ENCODE measurements at places on chromosomes 16 and 17.
A peak's percentile ranks its signal among the peaks of the same experiment; 100 is the strongest.

DNA sequence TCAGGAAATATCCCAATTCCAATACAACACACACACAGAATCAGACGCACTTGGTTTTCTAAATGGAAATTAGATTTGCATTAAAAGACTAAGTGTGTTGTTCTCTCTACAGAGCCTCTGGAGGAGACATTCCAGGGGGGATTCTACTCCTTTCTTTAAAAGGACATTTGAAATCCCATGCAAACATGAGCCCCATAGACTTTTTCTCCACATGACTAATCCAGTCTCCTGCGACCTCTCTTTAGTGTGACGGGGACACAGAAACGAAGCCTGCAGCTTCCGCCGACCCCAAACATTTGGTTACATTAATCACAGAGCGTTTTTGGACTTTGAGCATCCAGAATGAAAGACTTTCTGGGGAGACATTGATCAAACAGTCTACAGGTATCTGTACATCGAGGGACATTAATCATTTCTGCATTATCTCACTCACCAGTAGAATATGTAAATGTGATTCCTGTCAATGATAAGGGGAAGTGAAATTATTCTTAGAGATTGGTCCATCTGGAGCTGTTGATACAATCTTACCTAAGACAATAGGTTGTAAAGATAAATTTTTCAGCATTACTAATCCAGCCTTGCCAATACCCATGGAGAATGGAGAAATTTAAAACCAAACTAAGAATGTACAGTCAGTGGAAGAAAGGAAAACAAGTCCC is 103.4 kb upstream of the IRX3 start:
- no peak for DNase-seq

GRCh38 chr16:31352376-31353115 is 2.4 kb upstream of the ITGAX start:
- DNase-seq = no peak

DNA sequence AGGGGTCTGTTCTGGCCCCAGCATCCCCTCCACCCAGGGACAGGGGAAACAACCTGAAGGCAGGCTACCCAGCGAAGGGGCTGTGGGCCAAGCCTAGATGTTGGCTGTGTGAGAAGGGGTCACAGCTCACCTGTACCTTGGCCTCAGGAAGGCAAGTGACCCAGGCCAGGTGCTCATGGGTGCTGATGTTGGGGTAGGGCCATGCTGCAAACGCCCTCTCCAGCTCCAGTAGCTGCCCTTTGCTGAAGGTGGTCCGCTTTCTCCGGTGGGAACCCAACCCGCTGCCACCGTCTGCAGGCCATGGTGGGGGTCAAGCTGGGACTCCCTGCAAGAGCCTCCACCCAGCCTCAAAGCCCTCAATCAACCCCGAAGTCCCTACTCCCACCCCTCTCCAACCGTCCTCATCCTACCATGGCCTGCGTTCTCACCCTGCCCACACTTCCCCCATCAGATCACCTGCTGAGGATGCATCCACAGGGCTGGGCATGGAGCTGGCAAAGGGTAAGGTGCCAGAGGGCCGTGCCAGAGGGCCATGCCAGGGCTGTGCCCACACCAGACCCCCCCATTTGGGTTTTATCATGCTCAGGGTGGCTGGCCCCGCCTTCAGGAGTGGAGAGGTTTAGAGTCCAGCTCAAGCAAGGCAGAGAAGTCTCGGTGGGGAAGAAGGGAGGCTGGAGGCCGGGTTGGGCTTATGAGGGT is at the start of gene SEBOX:
SEBOX (minus strand) TSS at position 535 of the 699 bp plus-strand sequence; CDS start at position 487, 48 bp downstream.
- no peak for DNase-seq

- no peak for DNase-seq
These were observed 93.6 kb upstream of the NOG start for GRCh38 chr17:56499799-56500388.

GRCh38 chr16:86919078-86919477 is 340.7 kb downstream of the FOXL1 start:
- DNase-seq = no peak

GRCh38 chr16:54602666-54603065 is 316.1 kb upstream of the IRX3 start:
- DNase-seq = no peak

GRCh38 chr17:73228748-73229236 is 32.9 kb downstream of the CPSF4L start:
- peak; percentile 47 for DNase-seq

DNA sequence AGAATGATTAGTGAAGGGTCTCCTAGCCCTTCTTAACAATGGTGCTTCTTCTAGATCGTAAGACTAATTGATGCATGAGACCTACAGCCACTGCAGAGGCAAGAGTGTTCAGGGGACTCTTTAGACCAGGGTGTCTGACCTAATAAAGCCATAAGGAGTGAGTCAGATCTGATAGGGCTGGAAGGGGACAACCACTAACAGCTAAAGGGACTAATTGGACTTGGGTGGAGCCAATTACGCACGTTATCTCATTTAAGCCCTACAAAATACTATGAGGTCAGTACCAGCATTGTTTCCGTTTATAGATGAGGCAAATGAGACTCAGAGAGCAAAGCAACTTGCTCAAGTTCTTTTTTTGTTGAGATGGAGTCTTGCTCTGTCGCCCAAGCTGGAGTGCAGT is 14.5 kb upstream of the RNF222 start:
- no peak for DNase-seq

DNA sequence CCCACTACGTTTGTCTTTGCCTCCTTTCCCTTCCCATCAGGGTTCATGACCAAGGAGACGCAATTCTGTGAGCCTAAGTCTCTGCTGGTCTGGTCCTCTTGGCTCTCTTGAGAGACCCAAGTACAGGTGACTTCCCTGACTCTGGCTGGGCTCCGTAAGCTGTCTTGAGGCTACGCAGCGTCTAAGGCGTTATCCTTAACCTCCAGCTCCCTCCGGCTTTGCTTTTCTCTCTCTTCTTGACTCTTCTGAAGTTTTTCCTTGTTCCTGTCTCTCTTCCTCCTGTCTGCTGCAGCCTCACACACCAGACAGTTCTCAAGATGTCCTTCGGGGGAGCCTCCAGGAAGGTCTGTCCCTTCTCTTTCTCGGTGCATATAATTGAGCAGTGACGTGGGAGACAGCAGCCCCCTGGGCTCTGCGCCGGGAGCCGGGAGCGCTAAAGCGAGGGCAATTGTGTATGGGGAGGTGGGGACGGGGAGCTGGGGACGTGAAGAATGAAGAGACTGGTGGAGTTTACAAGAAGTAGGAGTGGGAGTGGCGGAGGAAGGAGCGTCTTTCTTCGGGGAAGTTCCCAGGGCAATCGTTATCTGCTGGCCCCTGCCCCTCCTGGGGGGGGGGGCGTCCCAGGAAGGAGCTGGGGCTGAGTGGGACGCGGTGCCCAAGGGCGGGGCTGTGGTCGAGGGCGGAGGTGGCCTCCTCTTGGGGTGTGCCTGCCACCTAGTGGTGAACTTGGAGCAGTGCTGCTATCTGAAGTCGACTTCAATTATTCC is 6.9 kb upstream of the PIRT start:
- DNase-seq = peak; percentile 31

GRCh38 chr17:19867329-19868078 is at the start of gene ULK2:
Gene ULK2 (minus strand): TSS chr17:19867936. CDS start chr17:19867417, 519 bp downstream.
- DNase-seq = no peak

- DNase-seq = no peak
These were observed 339.2 kb upstream of the TNRC6C start for GRCh38 chr17:77619326-77619725.

- no peak for DNase-seq
These were observed 1.2 kb upstream of the RPH3AL start for GRCh38 chr17:353838-354234.

DNA sequence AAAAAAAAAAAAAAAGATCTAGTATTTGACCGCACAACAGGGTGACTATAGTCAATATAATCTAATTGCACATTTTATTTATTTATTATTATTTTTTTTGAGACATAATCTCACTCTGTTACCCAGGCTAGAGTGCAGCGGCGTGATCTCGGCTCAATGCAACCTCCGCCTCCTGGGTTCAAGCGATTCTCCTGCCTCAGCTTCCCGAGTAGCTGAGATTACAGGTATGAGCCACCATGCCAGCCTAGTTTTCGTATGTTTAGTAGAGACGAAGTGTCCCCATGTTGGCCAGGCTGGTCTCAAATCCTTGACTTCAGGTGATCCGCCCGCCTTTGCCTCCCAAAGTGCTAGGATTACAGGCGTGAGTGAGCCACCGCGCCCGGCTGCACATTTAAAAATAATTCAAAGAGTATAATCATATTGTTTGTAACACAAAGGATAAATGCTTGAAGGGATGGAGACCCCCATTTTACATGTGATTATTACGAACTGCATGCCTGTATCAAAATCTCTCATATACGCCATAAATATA is 794 bp downstream of the ANKS3 start:
- no peak for DNase-seq

GRCh38 chr17:67178555-67178954 is 66.4 kb downstream of the HELZ start:
- no peak for DNase-seq

GRCh38 chr17:13920413-13920812 is 148.9 kb upstream of the COX10 start:
- no peak for DNase-seq

DNA sequence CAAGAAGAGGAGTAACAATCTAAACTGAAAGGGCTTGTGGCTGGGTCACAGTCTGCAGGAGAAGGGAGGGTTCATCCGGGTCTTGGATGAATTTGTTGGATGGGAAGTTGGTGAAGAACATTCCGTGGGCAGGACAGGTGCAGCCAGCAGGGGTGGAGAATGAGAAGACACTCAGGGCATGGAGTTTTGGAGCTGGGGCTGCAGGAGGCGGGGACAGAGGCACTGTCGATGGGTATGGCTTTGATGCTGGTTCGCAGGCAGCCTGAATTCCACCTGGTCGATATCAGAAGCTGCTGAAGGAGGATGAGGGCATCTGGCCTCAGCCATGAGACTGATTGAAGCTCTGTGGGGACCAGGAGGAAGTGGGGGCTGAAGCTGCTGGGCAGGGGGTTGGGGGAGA is 36.1 kb upstream of the CBFA2T3 start:
- DNase-seq = no peak

DNA sequence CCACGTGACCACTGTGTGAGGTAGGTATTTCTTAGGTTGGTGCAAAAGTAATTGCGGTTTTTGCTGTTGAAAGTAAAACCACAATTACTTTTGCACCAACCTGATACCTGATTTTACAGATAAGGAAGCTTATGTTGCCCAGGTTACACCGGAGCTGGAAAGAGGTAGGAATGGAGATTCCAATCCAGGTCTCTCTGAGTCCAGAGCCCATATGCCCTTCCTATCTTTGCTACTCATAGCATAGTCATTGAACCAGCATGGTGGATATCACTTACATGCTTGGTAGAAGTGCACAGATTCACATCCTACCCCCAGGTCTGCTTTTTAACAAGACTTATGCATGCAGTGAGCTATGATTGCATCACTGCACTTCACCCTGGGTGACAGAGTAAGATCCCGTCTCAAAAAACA is 61.8 kb downstream of the ARSG start:
- DNase-seq = no peak

DNA sequence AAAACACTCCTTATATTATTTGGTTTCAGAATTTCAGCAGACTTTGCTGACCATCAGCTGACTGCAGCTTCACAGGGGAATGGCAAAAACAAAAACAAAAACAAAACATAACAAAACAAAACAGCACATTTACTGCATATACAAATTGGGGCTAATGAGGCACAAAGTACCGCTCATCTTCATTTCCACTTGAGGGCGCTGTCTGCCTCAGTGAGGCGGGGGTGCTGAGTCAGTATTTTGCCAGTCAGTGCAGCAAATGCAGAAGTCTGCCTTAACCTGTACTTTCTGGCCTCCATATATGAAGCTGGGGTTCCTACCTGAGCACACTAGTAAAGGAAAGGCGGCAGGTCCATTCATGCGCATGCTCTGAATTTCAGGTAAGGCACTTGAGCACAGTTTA is 13.5 kb upstream of the DYNLRB2 start:
- DNase-seq = no peak

DNA sequence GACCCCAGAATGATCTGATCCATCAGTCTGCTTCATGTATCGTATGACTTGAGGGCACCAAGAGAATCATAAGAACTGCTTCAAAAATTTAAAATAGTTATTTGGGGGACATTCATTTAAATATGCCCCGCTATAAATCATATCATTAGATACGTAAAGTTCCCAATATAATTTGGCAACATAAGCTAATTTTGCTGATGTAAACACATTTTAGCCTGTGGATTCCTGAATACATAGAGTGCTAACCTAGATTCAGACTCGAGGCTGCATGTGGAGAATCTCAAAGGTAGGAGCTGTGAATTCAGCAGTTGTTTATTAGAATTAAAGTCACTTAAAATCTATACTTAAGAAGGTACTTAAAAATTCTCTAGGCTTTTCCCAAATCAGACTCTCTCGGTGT is 24.9 kb downstream of the ANKFN1 start:
- DNase-seq = no peak

- no peak for DNase-seq
These were observed 19.2 kb upstream of the ABAT start for GRCh38 chr16:8655184-8655717.

DNA sequence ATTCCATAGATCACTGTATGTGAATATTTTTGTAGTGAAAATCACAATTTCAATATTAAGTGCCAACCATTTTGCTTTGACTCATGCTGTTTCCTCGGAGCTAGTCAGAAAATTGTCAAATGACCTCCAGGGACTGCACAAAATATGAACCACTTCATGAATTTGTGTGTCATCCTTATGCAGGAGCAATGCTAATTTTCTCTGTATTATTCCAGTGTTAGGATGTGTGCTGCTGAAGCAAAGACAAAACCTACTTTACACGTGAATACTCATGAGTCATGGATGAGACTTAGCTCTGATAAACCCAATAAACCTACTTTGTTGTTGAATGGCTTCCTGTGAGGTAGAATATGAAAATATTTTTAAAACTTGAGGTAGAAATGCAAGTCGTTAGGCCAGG is 65.2 kb downstream of the SHCBP1 start:
- DNase-seq = no peak

- DNase-seq = peak; percentile 82
These were observed 10.8 kb downstream of the HID1 start for GRCh38 chr17:74961657-74962350.

DNA sequence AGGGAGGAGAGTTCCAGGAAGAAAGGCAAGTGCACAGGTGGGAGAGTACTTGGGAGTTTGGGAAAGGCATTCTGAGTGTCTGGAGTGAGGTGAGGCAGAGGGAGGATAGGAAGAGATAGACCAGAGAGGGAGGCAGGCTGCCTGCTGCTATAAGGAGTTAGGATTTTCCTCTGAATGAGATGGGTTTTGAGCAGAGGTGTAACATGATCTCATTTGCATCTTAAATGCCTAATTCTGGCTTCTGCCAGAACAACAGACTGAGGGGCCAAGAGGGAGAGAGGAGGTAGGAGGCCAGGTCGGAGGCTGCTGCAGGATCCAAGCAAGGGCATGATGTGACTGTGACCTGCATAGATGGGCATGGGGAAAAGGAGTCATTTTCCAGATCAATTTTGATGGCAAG is 31.5 kb upstream of the IRX6 start:
- no peak for DNase-seq

GRCh38 chr17:58056476-58056875 is 26.7 kb upstream of the DYNLL2 start:
- DNase-seq = no peak

GRCh38 chr16:51818342-51818944 is 667.4 kb upstream of the SALL1 start:
- peak; percentile 2 for DNase-seq

GRCh38 chr16:57637424-57637823 is 9.0 kb downstream of the ADGRG1 start:
- DNase-seq = no peak

Measured in amniotic stem cell (primary cell).